ENCODE measurements at places on chromosomes 6 and 20.
A peak's percentile ranks its signal among the peaks of the same experiment; 100 is the strongest.

DNA sequence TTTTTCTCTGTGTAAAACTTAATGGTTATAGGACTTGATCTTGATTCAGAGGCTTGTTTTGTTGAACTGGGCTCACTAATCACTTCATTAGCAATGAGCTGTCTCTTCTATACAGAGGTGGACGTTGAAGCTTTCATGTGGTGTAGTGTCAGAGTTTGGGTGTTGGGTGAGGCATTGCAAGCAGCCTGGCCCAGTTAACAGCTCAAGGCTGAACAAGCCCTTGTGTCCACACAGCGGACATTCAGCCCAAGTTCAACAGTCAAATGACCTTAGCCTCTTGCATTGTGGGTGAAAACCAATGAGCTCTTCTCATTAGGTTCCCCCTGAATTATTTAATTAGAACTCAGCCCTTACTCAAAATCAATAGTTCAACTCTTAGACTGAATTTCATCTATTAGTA lies 12.5 kb downstream of the COL10A1 start:
- H3K4me3 ChIP-seq = no peak overlapping the region
- H3K27me3 ChIP-seq = no peaks in the 10 kb centered on the region
- no peak for DNase-seq
- no peak overlapping the region for H3K27ac ChIP-seq

- no peak for DNase-seq
- H3K4me3 ChIP-seq = no peak overlapping the region
- peak overlapping the region; percentile 88 for H3K27ac ChIP-seq
- no peaks in the 10 kb centered on the region for H3K27me3 ChIP-seq
- H3K4me1 ChIP-seq = no peaks in the 10 kb centered on the region
- no peaks in the 10 kb centered on the region for H3K36me3 ChIP-seq
Observed at GRCh38 chr6:52305411-52305810, 20.9 kb upstream of the MCM3 start.

- H3K4me1 ChIP-seq = no peaks in the 10 kb centered on the region
- H3K27me3 ChIP-seq = no peaks in the 10 kb centered on the region
- no peak overlapping the region for H3K4me3 ChIP-seq
Observed at GRCh38 chr6:146620655-146621054, 21.9 kb downstream of the ADGB start.

DNA sequence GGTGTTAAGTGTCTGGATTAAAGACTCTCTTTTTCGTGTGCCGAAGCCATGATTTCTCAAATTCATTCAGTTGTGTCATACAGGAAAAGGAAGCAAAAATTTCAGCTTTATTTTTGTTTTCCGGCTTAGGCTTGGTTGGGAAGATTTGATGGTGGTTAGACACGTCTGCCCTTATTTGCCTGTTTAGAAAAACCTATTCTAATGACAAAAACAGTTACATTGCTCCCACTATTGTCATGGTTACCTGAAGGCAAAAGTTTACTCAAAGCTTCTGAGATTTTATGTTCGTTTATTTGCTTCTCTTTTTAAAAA lies 982 bp downstream of the DNAJC5 start:
- no peak for DNase-seq
- no peak overlapping the region for H3K27ac ChIP-seq
- peaks cover 4% of the 10 kb centered on the region for H3K4me1 ChIP-seq
- H3K27me3 ChIP-seq = no peaks in the 10 kb centered on the region
- peak overlapping the region; percentile 91 for H3K4me3 ChIP-seq

DNA sequence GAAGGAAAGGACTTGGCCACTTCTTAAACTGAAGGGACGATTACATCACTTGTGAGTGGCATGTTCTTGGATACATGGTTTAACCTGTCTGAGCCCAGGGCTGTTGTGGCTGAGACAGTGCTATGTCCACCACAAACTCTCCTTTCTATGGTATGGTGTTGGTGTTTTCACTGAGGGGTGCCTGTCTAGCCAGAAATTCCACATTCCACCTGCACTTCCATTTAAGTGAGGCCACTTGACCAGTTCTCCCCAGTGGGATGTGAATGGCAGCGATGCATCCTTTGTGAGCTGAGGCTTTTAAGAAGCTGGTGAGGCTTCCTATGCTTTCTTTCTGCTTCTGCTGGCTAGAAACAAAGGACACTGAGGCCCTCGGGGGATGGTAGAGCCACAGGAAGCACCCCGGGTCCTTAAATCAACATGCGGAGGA lies 151.4 kb upstream of the CHD6 start:
- no peaks in the 10 kb centered on the region for H3K36me3 ChIP-seq
- H3K4me1 ChIP-seq = no peaks in the 10 kb centered on the region
- no peak overlapping the region for H3K27ac ChIP-seq
- no peak for DNase-seq
- H3K4me3 ChIP-seq = no peak overlapping the region
